ENCODE measurements at places on chromosomes 4 and X.
A peak's percentile ranks its signal among the peaks of the same experiment; 100 is the strongest.

- peak; percentile 5 for DNase-seq
These were observed 220.1 kb downstream of the DLG3 start for GRCh38 chrX:70664726-70665125.

DNA sequence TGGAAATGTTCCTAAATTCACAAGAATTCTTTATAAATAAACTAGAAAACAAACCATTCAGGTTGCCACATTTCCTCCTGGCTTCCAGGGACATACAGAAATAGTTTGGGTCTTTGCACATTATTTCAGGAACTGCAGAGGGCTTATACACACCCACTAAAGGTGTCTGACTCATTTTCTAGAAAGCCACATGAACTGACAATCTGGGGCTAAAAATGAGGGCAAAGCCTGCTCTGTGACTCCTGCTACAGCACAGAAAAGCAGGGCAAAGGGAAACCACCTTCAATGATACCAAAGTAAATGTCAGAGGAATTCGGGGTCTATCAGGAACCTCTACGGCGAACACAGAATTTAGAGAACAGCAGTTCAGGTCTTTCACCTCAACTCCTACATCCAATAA lies 112.2 kb upstream of the MAP3K15 start:
- no peak for DNase-seq

DNA sequence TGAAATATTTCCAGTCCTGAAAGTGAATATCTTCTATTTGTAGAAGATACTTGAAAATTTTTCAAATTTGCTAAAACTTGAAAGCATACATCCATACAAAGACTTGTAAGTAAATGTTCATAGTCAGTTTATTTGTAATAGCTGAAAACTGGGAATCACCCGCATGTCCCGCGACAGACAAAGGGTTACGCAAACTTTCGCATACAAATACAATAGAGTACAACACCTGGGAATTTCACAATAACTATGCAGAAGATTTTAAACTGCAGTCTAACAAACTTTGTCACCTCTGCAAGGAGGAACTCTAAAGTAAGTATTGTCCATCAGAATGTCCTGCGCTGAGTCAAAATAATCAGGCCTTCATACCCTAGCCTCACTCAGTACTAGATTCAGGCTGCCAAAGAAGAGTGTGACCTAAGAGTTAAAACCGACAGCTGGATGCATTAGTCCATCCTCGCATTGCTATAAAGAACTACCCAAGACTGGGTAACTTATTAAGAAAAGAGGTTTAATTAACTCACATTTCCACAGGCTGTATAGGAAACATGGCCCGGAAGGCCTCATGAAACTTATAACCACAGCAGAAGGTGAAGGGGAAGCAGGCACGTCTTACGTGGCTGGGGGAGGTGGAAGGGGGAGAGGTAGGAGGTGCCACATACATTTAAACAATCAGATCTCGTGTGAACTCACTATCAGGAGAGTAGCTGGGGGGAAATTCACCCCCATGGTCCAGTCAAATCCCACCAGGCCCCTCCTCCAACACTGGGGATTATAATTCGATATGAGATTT lies 60.4 kb downstream of the MMRN1 start:
- DNase-seq, result no peak

- peak; percentile 3 for DNase-seq
These were observed 64.2 kb upstream of the TRPC5OS start for GRCh38 chrX:111811831-111812230.

DNA sequence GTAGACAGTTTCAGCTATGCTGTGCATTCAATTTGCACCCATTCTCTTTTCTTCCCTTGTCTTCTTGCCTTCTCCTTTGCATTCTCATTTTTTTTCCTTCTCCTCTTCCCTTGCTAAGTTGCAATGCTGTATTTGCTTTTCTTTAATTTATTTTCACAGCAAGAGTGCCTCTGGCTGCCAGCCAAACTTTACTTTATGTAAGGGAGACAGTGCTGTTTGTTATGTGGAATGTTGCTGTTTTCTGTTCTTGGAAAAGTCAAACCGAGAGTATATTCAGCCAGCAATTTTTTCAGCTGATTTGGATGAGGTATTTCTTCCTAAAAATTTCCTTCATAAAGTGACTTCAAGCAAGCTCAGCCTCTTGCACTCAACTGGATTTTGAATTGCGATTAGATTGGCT lies 1293.4 kb downstream of the ARAP2 start:
- no peak for DNase-seq

- no peak for DNase-seq
These were observed 403 bp downstream of the SGCB start for GRCh38 chr4:52037689-52038102.

DNA sequence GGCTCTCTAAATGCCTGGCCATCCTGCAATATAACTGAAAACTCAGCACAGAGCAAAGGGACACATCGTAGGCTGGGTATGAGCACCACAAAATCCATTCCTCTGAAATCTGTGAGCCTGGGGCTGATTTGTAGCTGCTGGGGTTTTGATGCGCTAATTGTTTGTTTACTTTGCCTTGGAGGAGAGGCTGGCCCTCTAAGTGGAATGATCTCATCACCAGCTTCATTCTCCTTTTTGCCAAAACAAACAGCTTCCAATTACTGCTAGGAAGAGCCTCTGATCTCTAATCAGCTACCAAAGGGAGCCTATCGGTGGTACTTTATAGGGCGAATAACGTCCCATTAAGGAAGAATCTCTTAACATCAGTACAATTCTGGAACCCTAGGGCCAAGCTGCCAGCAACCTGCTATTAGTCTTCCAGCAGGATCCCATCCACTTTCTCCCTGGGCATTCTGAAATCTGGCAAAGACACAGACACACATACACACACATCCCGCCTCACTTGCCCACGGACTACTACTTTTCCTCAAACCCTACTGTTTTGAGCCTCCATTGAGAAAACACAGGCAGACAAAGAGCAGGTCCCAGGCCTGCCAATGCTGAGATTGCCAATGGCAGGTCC lies 5.8 kb downstream of the ANOS1 start:
- no peak for DNase-seq

- DNase-seq, result no peak
These were observed 21.0 kb downstream of the ATP2B3 start for GRCh38 chrX:153538424-153538823.

All from foreskin keratinocyte (primary cell).